ENCODE measurements at places on chromosomes 5 and 9. TPM values are rescaled to one million over a fixed set of nuclear protein-coding genes. Genes with fewer than 3 reads are reported as not detected.

- DNase-seq, result no peak
These were observed 55.6 kb downstream of the RXRA start for GRCh38 chr9:134381671-134382516.

DNA sequence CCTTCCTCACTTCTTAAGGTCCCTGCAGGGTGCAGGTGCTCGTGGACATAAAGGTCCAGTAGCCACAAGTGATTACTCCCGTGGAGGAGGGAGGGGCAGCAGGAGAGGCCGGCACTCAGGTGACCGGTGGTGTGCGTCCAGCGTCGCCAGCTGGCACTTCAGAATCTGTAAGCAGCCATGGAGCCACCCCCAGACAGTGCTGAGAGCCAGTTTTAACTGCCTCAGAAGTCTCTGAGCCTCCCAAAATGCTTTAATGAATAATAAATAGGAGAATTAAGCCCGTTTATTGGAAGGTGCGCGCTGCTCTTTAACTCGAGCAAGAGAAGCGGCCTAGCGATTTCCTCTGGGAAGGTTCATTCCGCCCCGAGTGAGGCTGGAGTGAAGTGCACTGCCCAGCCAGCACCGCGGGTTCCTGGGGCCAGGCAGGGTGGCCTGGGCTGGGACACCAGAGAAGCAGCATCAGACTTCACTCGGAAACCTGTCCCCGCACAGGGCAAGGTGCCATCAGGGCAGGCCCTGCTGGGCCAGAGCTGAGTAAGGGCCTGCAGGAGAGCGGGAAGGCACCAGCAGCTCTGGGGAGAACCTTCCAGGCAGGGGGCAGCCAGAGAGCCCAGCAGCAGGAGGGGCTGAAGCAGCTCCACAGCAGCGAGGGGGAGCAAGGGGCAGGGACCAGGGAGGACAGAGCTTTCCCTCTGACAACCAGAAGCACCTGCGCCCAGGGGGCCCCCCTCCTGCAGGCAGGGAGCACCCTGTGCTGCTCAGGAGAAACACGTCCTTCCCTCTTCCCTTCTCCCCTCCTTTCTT is 61.2 kb downstream of the VAV2 start:
- DNase-seq, result no peak

DNA sequence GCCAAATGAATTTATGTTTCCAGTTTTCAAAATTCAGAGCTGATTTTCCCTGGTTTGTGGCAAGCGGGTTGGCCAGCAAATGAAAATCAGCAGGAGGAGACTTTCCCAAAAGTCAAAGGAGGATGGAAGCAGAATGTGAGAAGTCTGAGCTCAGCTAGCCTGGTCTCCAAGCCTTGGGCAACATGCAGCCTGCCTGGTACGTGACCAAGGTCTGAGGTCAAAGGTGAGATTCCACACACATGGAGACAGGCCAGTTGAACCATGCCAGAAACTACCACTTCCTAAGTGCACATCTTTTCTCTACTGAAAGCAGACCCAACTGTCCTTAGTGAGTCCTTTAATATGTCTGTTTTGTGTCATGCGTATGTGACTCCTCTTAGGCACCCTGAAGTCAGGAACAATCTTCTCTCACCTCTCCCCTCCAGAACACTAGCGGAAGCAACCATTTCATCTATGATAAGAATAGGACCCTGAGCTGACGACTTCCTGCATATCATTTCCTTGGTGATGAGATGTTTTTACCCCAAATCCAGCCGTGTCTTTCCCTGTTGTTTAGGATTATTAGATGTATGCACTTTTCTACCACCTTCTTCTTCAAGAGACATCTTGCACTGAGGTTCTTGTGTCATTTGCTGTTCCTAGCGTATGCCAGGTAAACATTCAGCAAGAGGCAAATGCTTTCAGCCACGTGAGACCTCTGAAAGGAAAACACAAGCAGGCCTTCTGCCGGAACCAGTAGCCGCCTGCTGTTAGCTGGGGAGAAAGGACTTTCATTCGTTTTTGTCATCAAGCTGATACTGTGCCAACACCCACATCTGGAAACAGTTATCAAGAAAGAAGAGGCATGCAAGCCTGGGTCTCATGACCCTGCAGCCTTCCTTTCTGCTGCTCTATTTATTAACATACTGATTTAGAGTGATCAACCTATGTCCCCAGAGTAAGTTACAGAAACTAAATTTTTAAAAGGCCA is 9.7 kb upstream of the TGFBI start:
- no peak for DNase-seq

DNA sequence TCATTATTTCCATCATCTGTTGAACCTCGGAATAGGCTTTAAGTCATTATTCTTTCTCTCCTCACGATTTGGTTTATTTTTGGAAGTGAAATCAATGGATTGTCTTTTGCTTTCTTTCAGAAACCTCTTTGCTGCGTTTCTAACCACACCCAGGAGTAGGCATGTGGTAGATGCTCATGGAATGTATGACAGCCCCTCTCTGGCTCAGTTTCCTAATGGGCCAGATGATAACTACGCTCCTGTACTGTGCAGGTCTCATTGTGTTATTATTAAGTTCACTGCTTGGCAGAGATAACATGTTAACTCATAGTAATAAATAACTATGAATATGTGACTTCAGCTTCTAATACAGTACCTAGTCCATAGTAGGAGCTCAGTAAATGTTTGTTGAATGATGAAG is 175.5 kb upstream of the KLF4 start:
- no peak for DNase-seq

DNA sequence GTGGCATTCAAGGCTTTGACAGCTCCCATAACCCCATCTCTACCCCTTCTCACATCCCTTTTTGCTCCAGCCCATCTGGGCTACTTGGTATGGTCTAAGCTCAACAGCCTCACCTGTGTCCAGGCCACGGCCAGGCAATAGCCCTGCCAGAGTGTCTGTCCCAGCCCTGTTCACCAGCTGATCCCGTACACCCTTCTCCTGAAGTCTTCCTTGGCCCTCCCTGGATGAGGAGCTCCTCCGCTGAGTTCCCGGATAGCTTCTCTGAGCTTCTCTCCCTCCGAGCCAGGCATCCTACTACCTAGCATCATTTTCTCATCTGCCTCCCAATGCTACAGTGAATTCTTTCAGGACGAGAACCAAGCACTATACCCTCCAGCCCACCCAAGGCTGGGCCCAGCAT is 208.2 kb downstream of the DAB2IP start:
- no peak for DNase-seq

GRCh38 chr5:45417285-45417998 is 278.7 kb downstream of the HCN1 start:
- no peak for DNase-seq

DNA sequence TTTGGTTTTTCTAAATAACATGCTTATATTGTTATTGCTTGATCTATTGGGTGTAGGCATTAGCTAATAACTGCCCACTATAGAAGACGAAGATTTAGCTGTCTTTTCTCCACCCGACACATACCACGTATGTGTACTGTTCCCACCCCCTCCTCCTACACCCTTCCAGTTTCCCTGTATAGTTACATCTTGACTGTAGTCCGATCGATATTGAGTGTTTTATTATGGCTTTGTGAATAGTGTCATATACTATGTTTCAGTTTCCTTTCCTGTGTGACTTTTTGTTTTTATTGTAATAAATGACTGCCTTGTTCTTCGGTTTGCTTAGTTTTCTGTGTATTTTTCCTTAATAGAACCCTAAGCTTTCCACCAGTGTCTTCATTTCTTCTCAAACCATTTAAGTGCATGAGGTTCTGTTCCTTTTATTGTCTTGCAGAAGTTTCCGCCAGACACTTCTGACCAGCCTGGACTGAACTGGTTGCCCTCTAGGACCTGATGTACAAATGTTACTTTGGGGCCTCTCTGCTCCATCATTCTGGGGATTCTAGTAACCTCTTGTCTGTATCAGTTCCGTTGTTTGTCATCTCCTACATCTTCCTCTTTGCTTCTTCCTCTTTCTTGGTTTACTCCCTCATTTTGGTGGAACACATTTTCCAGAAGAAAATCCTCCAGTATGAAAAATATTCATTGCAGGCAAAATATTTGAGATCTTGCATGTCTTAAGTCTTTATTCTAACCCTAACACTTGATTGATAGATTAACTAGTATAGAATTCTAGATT is 61.8 kb downstream of the PRKACG start:
- no peak for DNase-seq

GRCh38 chr9:6616951-6617602 is 28.5 kb downstream of the GLDC start:
- DNase-seq, result no peak

DNA sequence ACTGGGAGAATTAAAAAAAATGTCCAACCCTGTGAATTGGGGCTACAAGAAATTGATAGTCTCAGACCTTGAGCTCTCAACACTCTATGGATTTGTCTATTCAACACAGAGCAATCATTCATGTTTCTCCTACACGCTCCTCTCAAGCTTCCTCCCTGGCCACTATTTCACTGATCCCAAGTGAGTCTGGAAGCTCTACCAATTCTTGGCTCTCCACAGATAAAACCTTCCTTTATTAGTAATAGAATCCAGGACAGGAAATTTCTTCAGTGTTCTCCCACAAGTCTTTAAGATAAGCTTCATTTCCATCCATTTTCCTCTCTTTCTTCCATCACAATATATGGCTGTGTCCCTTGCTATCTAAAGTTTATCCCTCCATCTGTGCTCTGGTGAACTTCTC is 215.1 kb upstream of the PAPPA start:
- no peak for DNase-seq

GRCh38 chr9:118686959-118687358 is 682.3 kb downstream of the BRINP1 start:
- DNase-seq, result no peak

PIK3R1 gene
- 17.4 TPM for total RNA-seq

SHOC1 gene
- not detected for total RNA-seq

SLC6A18 gene
- total RNA-seq, result not detected

All from kidney epithelial cell (primary cell).